ENCODE measurements at places on chromosomes 5 and 9. TPM values are rescaled to one million over a fixed set of nuclear protein-coding genes. Genes with fewer than 3 reads are reported as not detected.

Gene RASGEF1C
- not detected for total RNA-seq

Gene AMBP
- total RNA-seq = 0.91 TPM

Gene PCDHA13
- 0.71 TPM for total RNA-seq

Gene DOK3
- 3.7 TPM for total RNA-seq

Gene PCDHGA10
- 0.30 TPM for total RNA-seq

Gene MEGF10
- 0.80 TPM for total RNA-seq

Gene TMEM215
- 0.33 TPM for total RNA-seq

Gene POLK
- total RNA-seq = 31.6 TPM

Gene EPB41L4A
- 3.4 TPM for total RNA-seq

Gene PKD2L2
- not detected for total RNA-seq

Gene ACOT12
- not detected for total RNA-seq
